ENCODE measurements at places on chromosomes 3 and 15. TPM values are rescaled to one million over a fixed set of nuclear protein-coding genes. Genes with fewer than 3 reads are reported as not detected.

- H3K4me1 ChIP-seq, result peaks cover 32% of the 10 kb centered on the region
- H3K27ac ChIP-seq, result no peak overlapping the region
- H3K4me3 ChIP-seq, result no peak overlapping the region
- DNase-seq, result no peak
- H3K27me3 ChIP-seq, result no peaks in the 10 kb centered on the region
Measured at GRCh38 chr15:78054966-78055365, 22.5 kb downstream of the TBC1D2B start.

DNA sequence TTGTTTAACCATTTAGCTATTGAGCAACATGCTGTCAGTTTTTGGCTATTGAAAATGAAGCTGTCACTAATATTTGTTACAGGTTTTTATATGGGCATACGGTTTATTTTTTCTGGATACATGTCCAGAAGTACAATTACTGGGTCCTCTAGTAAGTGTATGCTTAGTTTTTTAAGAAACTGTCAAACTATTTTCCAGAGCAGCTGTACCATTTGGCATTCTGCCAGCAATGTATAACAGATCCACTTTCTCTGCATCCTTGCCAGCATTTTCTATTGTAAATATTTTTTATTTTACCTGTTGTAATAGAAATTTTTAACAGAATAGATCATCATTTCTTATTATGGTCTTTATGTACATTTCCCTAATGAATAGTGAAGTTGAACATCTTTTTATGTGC is 658.8 kb downstream of the EDEM1 start:
- H3K4me1 ChIP-seq, result no peaks in the 10 kb centered on the region
- H3K27me3 ChIP-seq, result peaks cover 9% of the 10 kb centered on the region
- no peak for DNase-seq
- no peak overlapping the region for H3K27ac ChIP-seq
- H3K36me3 ChIP-seq, result no peaks in the 10 kb centered on the region

DNA sequence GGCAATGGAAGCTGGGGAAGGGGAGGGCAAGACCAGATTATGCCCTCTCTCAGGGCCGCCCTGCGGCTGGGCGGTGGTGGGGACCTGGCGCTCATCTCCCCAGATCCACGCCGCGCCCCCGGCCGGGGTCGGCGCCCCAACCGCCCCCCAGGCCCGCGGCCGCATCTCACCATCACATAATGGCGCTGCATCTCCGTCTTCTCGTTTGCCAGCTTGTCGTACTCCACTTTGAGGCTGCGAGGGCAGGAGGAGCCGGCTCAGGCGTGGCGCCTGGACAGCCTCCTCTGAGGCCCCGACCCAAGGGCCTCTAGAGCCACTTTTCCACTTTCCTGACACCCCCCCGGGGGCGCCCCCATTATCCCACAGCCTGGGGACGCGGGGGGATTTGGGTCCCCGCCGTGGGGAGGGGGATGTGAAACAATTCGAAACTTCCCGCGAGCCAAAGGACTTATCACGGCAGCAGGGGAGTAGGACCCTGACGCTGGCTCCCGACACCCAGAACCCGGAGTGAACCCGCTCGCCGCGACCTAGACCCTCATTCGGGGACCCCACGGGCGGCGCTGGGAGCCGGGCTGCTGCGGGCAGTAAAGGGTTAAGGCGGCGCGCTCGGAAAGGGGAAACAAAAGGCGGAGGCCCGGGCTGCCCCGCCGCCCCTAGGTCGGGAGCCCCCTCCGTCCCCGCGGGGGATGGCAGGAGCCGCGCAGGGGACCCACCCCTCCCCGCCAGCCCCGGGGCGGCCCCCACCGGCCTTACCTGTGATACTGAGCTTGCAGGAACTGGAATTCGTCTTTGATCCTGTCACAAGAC is 2.1 kb downstream of the TLE3 start:
- H3K27me3 ChIP-seq, result no peaks in the 10 kb centered on the region
- no peak for DNase-seq
- H3K4me1 ChIP-seq, result peaks cover 26% of the 10 kb centered on the region

DNA sequence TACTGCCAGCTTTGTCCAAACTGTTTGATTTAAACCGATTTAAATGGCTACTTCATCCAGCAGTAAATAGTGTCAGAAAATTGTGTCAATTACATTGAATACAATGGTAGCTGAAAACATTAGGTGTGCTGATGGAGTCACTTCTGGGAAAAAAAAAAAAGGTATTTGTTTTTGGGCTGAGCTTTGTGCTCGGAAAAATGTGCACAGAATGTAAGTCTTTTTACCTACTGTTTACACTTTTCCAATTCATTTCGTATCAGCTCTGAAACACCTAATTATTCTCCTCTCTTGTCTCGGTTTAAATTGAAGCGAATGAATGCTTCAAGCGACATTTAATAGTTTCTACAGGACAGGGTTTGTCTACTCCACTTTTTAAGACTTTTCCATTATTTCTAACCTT is 1078.4 kb downstream of the ROBO1 start:
- H3K36me3 ChIP-seq, result peaks cover 10% of the 10 kb centered on the region
- no peak for DNase-seq
- H3K27me3 ChIP-seq, result no peaks in the 10 kb centered on the region
- no peak overlapping the region for H3K27ac ChIP-seq
- H3K4me1 ChIP-seq, result peaks cover 5% of the 10 kb centered on the region

DNA sequence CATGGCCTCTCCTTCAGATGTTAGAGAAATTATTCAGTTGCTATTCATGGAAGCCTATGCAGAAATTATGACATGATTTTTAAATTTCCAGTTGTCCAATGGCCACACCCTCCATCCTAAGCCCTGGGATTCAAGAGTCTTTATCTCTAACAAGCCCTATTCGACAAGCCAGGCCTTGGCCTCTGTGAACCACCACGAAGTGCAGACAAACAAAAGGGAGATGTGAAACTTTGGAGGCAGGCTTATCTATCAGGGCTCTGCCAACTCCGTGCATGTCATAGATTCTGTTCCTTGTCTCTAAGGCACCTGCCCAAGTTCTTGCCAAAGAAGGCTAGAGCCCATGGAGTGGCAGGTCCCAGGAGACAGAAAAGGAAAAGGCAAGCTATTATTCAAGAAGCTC is 212.4 kb upstream of the ADAMTS9 start:
- no peak for DNase-seq
- no peaks in the 10 kb centered on the region for H3K36me3 ChIP-seq
- H3K4me1 ChIP-seq, result no peaks in the 10 kb centered on the region
- H3K27ac ChIP-seq, result no peak overlapping the region

Gene PDZRN3
- total RNA-seq, result not detected

Measured in MCF 10A (cell line).